Activated CD4-positive, alpha-beta T cell treated with anti-CD3 and anti-CD28 coated beads, Interleukin-2, amount 10 ng/mL, durations not matched to agents 24 days and 14 days (primary cell): ENCODE measurements at places on chromosomes 11 and 22.

DNA sequence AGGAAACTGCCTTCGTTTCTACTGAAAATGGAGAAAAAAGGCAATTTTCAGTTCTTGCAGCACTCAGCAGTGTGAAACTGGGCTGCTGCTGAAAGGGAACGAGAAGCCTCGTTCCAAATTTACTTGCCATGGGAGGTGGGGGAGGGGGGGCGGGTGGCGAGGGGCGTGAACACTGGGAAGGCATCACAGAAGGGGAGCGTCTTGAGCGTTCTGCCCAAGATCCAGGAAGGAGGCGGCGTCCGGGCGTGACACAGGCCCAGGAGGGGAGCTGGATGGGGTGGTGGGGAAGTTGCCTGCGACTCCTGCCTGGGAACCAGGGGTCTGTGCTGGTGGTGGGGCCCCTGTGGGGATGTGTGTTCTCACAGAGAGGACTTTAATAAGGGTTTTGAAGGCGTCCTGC is 213.5 kb downstream of the CTTN start:
- DNase-seq, result no peak

DNA sequence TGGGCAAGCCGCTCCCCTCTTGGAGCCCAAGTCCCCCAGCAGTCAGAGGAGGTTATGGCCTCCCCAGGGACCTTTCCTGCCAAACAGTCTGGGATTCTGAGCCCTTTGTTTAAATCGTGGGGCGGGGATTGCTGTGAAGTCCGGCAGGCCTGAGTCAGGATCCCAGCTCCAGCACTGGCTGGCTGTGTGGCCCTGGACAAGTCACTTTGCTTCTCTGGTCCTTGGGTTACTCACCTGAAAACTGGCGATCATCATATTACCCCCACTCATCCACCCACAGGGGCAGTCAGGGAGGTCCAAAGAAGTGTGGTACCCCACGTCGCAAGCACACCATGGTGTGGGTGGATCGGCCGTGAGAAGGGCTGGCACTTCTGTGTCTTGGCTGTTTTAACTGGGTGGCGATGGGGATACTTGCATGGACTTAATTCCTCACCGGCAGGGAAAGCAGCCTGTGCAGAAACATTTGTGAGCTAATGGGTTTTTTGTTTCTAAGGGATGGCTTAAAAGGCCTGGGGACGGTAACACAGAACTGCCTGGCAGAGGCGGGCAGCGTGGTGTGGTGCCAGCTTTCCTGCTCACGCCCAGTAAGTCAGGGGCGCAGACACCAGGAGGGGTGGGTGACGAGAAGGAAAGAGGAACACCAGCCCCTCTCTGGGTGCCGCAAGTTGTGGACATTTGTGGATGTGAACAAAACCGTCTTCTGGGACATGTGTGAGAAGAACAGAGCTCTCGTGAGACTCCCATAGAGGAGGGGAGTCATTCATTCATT is 31.6 kb upstream of the PRR5 start:
- DNase-seq, result no peak

GRCh38 chr22:30427871-30428270 is 2.3 kb downstream of the MTFP1 start:
- no peak for DNase-seq

DNA sequence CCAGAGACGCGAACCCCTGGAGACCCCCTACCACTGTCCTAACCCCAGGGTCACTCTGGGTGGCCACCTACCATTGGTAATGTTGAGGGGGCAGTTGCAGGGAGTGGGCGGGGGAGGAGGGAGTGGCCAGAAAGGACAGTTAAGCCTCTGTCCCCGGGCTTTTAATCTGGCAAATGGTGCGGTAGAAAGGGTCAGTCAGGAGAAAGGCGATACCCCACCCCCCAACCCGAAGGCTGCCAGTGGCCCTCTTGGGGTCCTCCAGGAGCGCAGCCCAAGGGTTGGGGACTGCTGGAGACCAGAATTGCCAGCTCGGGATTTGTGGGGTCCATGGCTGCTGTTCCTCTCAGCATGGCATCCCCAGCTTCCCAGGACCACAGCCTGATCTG is 742 bp downstream of the P2RY2 start:
- DNase-seq, result no peak

DNA sequence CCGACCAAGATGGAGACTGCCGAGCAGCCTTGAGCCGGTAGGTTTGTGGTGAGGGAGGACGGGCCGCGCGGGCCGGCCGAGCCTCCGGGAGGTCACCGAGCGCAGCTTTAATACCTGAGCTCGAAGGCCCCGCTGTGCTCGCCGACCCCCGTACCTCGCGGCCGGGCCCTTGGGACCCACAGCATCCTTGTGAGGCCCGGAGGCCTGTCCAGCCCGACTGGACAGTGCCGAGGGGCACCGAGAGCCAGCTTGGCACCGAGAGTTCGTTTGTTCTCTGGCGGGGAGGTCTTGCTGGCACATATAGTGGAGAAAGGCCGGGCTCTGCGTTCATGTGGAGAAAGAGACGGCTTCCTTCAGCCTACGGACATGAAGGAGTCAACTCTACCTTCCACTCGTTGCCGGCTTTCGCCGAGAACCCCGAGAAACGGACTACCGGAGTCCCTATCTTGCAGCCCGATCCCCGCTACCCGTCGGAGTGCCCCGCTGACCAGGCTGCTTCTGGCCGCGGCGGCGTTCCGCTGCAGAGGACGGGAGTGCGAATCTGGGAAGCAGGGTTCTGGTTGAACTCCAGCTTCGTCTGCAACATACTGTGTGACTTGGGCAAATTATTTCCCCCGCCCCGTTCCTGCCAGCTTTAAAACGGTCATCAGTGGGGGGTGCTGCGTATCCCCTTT is 349 bp downstream of the TSSC4 start:
- no peak for DNase-seq

DNA sequence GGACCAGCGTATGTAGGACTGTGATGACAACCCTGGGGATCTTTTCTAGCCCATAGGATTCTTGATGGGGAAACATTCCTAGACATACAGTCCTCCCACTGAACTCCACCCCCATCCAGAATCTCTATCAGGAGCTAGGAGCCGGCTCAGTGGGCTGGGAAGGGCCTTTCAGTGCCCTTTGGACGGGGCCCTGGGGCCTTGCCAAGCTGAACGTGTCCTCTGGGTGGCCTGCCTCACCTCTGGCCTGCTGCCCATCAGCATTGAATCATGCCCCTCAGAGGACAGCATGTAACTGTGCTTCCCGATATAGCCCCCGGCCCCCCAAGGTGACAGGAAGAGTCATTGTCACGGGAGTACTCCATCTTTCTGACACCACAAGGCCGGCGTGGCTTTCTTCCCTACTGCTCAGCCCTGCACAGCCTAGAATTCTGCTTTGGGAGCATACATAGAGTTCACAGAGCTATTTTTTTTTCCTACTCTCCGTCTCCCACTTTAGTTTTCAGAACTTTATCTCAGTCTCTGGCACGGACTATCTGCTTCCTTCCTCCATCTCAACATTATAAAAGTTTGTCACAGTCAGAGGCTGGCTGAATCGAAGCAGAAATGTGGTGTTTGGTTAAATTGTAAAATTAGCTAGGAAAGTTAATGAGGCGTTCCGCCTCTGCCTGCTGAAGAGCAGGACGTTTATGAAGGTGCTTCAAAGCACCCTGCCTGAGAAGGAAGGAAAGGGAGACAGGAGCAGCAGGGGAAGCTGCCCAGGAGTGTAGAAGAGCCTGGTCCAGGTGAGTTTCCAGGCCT is 111.9 kb downstream of the ZBTB16 start:
- DNase-seq, result no peak

GRCh38 chr11:18063862-18064434 is 17.9 kb upstream of the TPH1 start:
- DNase-seq, result peak; percentile 44

DNA sequence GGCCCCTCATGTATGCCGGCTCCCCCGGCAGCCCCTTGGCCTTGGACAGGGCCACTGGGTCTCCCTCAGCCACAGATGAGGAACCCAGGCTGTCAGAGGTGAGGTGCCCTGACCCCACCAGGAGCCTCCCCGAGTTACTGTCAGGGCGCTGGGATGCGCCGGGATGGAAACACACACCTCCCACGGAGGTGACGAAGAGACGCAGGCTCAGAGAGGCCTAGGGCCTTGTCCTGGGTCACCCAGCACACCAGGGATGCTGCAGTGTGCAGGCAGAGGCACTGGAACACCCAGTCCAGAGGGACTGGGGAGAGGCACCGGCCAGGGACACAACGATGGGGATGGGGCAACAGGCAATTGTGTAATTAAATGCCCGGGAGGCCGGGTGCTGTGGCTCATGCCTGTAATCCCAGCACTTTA is 81.2 kb upstream of the PRR5 start:
- DNase-seq, result no peak

DNA sequence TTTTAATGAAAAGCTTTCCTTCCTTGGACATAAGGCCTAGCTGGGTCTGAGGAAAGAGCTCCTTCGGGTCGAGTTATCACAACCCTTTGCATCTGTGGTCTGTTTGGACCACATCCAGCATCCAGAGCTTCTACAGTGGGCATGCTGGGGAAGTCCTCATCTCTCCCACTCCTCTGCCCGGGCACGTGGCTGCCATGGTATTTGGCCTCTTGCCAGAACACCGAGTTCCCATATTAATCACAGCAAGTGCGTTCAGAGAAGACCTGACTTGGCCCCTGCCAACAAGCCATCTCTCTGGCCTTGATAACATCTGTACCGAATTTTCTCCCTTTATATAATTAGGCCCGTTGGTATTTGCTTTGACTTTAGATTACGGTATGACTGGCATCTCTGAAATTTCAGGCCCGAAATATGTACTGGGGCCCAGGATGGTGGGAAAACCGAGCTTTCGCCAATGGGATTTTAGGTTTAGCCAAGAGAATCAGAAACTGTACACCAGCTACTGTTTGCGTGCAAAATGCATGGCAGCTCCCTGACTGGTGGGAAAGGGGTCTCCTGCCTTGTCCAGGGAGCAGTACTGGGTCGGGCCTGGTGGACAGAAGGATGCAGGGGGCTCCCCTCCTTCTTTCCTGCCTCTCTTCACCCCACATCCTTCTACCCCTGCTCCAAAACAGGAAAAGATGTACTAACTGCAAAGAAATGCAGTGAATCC is 90.0 kb downstream of the MICAL2 start:
- no peak for DNase-seq

GRCh38 chr22:35310556-35311550 is 11.2 kb downstream of the TOM1 start:
- no peak for DNase-seq

- no peak for DNase-seq
Observed at GRCh38 chr11:24748261-24748660, 251.4 kb downstream of the LUZP2 start.

GRCh38 chr22:46588279-46589140 is 31.7 kb upstream of the GRAMD4 start:
- no peak for DNase-seq

DNA sequence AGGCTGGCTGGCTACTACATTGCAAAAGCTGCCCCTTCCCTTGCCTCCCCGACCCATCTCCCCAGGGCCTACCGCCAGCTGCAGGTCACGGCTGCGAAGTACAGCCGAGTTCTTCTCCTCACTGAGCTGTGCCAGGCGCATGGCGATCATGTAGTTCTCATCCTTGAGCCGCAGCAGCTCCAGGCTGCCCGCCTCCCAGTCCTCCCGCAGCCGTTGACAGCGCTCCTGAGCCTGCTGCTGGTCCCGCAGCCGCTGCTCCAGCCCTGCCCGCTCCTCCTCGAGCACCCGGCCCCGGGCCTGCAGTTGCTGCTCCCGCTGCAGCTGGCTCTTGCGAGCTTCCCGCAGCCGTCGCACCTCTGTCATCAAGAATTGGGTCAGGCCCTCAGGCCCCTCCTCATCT is 3.3 kb downstream of the CARD10 start:
- no peak for DNase-seq

- DNase-seq, result no peak
Observed at GRCh38 chr22:42509548-42509947, 10.0 kb downstream of the RRP7A start.

DNA sequence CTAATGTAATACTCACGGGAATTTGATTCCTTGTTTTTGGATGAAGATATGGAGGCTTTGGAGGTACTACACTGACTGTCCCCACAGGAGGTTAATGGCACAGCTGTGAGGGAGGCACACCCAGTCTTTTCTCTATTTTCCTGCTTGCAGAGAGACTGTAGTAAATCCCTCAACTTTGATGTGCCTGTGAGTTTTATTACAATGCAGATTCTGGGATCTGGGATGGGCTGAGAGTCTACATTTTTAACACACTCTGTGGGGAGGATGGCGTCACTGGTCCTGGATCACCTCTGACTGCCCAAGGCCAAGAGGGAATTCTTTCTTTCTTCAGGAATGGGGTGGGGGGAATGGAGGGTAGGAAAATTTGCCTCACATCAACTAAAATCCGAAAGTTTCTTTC is 80.2 kb upstream of the NTM start:
- DNase-seq, result no peak

GRCh38 chr22:29269230-29269604 is 1.1 kb downstream of the EWSR1 start:
- DNase-seq, result peak; percentile 69

- DNase-seq, result peak; percentile 78
Observed at GRCh38 chr11:66068923-66069714, 953 bp upstream of the PACS1 start.

- DNase-seq, result peak; percentile 54
Observed at GRCh38 chr11:2480874-2481220, 36.0 kb downstream of the KCNQ1 start.

GRCh38 chr11:123741159-123742030 is at the start of gene ZNF202:
Gene ZNF202 (minus strand): TSS chr11:123741660. CDS start chr11:123730888, 10,772 bp downstream.
- DNase-seq, result peak; percentile 97

- no peak for DNase-seq
Observed at GRCh38 chr11:47387944-47388696, 9.8 kb upstream of the SPI1 start.

- DNase-seq, result peak; percentile 88
Observed at GRCh38 chr22:22692707-22693530, 48.5 kb downstream of the GGTLC2 start.

DNA sequence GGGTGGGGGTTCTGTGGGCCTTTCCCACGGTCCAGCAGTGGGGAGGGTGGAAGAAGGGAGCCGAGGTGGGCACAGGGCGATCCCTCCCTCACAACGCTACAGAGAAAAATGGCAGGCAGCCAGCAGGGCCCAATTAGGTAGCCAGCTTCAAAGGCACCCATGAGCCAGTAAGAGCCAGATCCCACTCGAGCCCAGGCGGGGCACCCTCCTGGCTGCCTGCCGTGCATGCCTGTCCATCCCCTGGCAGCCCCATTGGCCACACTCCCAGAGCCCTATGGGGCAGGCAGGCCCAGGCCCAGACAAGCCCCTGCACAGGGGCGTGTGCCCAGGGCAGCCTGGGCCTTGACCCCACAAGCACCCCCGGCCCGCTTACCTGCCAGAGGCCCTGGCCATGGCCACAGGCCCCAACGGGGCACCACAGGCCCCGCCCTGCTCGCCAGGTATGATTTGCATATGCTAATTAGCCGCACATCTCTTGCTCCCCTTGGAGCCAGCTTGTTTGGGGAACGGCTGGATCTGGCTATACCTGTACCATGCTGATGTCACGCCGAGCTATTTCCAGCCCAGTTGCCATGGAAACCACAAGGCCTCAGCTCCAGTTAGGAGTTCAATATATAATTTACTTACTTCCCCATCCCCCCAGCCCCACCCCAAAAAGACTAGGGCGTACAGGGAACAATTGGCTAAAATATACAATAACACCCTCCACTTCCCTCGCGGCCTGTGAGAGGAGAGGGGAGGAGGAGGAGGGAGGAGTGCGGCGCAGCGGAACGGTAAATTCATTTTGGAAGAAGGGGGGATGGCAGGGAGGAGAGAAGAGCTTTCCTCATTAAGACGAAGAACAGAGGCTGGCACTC is 47.5 kb upstream of the TCF20 start:
- no peak for DNase-seq
